ENCODE measurements at places on chromosomes 3 and 15.

DNA sequence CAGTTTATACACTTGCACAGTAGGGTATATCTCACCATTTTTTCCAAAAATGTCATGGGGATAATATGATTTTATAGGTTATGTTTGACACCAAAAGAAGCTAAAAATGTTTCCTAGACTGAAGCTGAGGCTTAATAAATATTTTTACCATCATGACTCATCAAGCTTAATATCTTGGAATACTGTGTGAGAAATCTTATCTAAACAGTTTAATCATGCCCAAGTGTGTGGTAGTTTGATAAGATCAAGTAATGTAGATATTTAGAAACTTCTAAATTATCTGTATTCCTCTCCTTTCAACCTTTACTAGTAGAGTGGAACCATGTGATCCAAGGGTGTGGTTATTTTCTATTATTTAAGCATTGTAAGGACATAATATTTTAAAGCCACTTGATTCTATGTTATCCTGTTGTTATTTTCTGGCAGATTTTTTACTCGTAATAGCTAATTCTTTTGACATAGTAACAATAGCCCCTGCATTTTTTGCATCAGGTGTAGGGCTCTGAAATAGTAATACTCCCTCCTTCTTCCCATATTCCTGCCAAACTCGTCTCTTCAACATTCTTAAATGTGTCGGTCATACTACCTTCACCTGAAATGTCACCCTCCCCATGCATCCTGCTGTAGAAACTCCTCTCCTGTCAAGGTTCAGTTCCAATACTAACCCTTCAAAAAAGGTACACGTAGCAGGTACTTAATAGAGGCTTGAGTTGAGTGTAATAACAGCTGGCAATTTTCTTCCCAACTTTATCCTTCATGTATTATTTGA lies 729.6 kb downstream of the NLGN1 start:
- DNase-seq: no peak

- DNase-seq: no peak
Observed at GRCh38 chr15:87461631-87462030, 794.9 kb downstream of the NTRK3 start.

DNA sequence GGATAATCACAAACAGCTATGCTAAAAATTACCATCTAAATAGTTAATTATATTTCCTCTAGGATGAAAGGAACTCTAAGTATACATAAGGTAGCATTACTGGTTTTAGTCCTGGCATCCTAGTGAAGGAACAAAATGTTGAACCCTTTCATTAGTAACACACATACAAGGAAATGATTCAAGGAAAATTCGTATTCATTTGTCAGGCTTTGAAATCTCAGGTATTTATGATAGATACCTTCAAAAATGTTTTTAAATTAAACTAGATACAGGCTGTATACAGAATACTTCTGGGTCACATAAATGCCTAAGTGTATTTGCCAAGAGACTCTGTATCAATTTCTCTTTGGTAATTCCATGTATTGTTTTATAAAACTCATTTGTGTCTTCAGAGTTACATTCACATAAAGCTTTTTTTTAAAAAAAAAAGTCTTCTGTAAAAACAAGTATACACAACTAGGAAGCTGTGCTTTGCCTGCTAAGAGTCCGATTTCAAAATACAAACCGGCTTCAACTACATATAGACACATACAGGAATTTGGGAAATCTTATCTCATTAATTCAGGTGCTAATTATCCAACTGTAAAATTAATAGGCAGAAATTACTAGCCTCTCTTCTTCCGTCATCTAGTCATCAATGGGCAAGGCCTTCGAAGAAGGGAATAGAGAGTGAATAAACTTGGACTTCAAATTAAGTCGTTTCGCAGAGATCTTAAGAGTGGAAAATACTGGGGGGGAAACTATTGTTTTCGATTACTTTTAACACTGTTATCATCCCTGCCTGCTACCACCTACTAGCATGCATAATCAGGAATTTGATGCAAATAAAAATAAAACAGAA lies 1.3 kb downstream of the SECISBP2L start:
- no peak for DNase-seq

DNA sequence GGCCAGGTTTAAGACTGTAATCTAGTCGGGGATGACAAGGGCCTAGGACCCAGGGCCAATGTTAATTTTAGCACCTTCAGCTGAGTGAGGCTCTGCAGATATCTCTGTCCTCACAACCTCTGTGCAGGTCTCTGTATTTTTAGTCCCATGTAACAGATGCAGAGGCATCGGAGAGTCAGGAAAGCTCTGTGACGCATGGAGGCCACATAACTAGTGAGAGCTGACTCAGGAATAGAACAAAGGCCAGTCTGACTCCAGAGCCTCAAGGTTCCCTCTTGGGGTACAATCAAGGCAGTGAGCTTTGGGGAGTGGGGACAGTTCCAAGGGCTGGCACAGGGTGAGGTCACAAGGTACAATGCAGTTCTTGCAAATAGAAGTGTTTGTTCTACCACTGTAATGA lies 31.0 kb downstream of the FSTL1 start:
- no peak for DNase-seq

GRCh38 chr3:184466413-184466960 lies 86.6 kb downstream of the CHRD start:
- no peak for DNase-seq

- DNase-seq: no peak
Observed at GRCh38 chr15:101486696-101487459, 2.6 kb downstream of the PCSK6 start.

DNA sequence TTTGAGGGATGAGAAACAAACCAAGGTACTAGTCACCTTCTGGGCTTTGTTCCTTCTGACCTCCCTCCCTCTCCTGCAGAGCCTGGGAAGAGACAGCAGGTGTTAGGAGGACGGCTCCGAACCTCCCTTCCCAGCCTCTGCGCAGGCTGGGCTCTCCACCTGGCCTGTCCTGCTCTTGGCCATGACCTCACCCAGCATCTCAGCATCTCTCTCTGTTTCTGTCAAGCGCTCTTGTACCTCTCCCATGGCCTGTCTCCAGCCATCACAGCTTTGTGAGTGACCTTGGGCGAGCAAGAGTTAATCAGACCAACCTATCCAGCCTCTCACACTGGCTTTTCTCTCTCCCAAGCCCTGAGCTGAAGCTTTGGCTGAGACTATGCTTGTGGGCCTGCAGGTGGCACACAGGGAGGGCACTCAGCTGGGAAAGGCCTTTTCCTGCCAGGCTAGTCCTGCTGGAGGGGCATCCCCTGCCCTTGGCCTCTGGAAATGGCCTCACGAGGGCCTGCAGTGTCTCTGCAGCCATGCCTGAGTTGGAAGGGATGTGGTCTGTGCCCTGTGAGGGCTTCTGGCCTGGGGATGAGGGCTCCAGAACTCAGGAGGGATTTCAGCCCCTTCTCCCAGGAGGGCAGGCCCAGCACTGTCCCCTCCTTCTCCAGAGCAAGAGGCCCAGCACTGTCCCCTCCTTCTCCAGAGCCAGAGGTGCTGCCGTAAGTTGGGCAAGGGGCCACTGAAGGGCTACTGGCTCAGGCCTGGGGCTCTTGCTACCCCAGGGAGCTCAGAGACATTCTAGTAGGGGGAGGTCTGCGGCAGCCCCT lies 2.1 kb downstream of the CHST13 start:
- DNase-seq: no peak

DNA sequence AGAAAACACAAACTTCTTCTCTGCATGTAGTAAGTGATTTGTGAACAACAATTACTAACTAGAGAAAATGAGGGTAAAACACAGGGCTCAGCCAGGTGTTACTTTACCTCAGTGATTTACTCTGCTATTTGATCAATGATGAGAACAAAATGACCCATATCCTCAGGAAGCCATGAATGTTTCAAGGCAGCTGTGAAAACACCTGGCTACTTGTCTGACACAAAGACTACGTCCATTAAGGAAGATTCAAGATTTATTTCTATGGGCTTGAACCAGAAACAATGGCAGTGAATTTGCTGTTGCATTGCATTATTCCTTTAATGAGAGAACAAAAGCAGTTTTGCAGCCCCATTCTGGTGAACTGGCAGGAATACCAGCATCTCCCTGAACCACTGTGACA lies 374.6 kb upstream of the ARL6 start:
- DNase-seq: no peak

DNA sequence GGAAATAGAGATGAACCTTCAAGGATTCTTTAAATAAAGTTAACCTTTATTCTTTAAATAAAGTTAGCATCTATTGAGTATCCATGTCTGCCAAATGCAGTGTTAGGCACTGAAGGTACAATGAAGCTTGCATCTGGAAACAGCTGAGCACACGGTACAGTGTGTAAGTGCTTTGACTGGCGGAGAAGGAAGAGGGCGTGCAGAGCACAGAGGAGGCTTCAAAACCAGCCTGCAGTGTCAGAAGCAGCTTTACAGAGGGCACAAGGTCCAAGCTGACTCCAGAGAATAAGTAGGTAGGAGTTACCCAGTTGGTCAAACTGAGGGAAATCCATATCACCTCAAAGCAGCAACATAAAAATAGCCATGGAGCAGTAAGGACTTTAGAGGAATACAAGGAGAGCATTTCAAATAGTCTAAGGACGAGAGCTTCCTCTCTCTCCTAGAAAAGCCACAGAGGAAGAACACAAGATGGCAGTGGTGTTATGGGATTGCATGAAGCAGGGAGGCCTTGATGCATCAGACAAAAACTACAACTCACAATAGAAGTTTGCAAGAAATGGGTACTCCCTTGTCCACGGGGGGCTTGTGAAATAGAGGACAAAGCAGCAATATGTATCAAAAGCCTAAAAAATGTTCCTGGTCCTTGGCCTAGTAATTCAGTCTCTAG lies 60.3 kb upstream of the PPP2R3A start:
- DNase-seq: no peak

GRCh38 chr15:50281427-50281826 lies 15.9 kb upstream of the HDC start:
- DNase-seq: no peak

DNA sequence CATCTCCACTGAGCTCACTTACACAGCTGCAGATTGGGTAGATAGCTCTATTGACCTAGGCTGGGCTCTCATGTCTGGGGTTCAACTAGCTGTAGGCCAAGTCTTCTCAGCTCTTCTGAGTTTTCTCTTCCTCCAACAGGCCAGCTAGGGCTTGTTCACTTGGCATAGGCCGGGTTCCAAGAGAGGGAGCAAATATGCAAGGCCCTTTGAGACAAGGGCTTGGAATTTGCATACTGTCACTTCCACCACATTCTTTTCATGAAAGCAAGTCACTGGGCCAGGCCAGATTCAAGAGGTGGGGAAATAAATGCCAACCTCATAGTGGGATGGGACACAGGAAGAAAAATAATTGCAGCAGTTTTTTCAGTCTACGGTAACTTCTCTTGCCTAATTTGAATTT lies 25.2 kb downstream of the PIGB start:
- DNase-seq: no peak

DNA sequence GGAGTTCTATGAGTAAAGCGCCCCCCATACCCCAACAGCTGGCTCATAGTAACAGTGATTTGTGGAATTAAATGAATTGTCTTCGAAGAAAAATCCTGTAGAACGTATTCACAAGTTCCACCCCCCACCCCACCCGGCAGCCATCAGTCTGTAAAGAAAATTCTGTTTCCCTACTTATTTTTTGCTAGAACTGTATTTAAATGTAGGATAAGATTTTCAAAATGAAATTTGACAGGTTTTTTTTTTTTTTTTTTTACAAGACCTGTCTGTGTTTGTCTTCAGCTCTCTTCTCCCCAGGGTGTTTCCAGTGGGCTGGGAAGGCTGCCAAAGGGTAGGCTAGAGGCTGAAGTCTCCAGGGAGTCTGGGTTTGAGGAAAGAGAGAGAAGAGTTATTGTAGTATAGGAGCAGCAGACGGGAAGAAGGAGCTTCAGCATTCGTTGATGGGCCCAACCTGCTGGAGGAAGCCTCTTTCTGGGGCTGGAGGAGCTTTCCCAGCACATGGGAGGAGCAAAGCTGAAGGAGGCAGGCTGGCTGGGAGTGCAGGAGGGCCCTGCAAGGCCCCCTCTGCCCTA lies 130.6 kb upstream of the SEMA6D start:
- DNase-seq: no peak

DNA sequence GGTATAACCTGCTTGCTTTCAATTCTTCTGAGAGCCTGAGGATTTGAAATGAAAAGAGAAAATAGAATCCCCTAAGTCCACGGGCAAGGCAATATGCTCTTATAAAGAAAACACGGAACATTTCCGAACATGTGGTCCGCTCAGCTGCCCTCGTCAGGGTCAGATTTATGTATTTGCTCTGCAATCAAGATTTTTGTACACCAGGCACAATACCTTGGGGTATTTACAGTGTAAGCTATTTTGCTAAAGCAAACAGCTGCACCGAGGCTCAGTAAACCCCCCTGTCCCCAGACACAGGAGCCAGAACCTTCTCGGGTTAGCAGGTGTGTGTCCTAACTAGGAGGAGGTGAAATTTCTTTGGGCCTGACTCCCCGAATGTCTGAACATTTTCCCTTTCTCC lies 155.8 kb upstream of the LRIG1 start:
- no peak for DNase-seq

- no peak for DNase-seq
Observed at GRCh38 chr15:42353061-42353460, 6.2 kb upstream of the CAPN3 start.

- DNase-seq: no peak
Observed at GRCh38 chr3:175731543-175731942, 872.4 kb downstream of the NAALADL2 start.

GRCh38 chr3:54846119-54846518 lies 81.7 kb downstream of the LRTM1 start:
- DNase-seq: no peak

GRCh38 chr3:54841471-54841870 lies 86.4 kb downstream of the LRTM1 start:
- no peak for DNase-seq

DNA sequence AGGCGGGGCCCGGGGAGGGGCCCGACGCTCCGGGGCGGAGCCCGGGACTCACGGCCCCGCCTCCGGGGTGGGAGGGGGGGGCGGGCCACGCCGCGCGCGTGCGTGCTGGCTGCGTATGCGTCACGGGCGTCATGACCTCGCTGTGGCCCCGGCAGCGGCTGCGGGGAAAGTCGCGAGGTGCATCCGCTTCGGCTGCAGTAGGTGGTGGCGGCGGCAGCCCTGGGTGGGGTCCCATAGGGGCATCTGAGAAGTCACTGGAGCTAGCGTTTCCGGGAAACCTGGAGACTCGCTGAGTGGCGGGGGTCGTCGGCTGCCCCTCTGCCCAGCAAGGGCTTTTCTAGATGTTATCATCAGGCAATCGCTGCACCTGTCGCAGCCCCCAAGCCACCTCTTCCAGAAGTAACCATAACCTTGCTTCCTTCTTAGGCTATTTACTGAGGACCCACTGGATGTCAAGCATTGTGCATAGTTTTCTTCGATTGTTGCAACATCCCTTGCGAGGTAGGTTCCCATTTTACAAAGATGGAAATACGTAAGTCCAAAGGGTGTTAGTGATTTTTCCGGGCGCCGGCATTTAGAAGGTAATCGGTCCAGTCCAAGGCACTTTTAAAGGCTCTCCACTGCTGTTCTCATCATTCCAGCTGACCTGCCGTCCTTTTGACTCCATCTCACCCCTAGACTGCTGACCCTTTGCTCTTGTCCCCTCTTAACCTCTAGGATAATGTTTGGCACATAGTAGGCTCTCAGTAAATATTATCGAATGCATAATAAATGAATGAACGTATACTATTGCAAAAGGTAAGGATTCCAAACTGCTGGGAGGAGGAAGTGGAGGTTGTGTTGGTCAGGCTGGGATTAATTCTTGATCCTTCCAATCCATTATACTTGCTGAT lies at the start of gene GDPGP1:
Gene GDPGP1, plus strand, starts transcription at position 114 of the 893 bp plus-strand sequence. CDS start 6,700 bp downstream, outside the sequence.
- DNase-seq: peak; percentile 88

- no peak for DNase-seq
Observed at GRCh38 chr15:69723404-69724096, 270.9 kb downstream of the RPLP1 start.

All from thymus (tissue), 14 donors.